ENCODE measurements at places on chromosomes 16 and 17. TPM values are rescaled to one million over a fixed set of nuclear protein-coding genes. Genes with fewer than 3 reads are reported as not detected.
A peak's percentile ranks its signal among the peaks of the same experiment; 100 is the strongest.

- no peak overlapping the region for H3K27ac ChIP-seq
- no peaks in the 10 kb centered on the region for H3K27me3 ChIP-seq
- peaks cover 5% of the 10 kb centered on the region for H3K4me1 ChIP-seq
- H3K36me3 ChIP-seq: peaks cover 26% of the 10 kb centered on the region
- no peak overlapping the region for H3K4me3 ChIP-seq
These were observed 4.4 kb downstream of the RECQL5 start for GRCh38 chr17:75662511-75662910.

DNA sequence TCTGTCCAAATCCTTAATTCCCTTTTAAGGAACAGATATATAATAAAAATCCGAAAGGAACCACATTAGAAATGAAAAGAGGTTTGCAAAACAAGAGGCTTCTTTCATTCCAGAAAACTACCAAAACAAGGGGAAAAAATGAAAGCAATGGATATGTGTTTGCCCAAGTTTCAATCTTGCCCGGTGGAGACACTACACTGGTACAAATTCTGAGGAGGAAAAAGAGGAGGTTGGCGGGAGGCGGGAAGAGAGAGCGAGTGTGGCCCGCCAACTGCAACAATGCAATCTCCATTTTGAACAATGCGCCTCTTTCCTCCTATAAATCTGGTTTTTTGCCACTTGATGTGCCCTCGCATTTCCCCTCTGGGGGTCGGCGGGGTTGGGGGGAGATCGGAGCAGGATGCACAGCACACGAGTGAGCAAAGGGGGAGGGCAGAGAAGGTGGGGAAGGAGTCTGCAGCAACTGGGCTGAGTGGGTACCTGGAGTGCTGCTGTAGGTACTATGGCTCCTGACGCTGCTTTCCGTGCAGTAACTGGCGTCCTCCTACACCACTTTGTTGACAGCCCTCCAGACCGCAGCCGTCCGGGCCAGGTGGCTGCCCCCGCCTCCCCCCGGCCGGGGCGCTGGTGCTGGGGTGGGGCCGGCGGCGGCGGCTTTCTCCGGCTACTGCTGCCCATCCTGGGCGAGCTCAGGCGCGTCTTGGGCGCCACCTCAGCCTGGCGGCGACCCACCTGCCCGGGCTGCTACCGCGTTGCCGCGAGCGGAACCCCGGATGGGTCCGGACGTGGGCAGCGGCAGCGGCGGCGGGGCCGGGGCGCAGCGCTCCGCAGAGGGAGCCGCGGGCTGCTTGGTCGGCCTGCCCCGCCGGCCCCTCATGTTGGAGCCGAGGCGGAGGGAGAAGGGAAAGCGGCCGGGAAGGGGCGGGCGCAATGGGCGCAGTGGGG is 93.8 kb upstream of the PLEKHM1 start:
- no peaks in the 10 kb centered on the region for H3K36me3 ChIP-seq
- H3K4me1 ChIP-seq: peaks cover 3% of the 10 kb centered on the region
- H3K4me3 ChIP-seq: peak overlapping the region; percentile 81
- H3K27me3 ChIP-seq: no peaks in the 10 kb centered on the region

DNA sequence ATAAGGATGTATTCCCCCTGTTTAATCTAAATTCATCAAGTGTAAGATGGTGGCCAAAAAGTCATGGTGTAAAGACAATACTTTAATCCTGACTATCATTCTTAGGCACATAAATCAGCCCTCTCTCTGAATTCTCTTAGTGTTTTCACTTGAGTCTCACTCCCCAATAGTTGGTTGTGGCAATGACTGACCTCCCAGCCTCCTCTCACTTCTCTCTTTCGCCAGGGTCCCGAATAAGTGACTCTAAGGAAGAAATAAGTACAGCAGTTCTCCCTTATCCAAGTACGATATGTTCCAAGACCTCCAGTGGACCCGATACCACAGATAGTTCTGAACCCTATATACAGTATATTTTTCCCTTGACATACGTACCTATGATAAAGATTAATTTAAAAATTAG is 335.3 kb downstream of the MAF start:
- H3K4me1 ChIP-seq: no peaks in the 10 kb centered on the region
- no peaks in the 10 kb centered on the region for H3K36me3 ChIP-seq
- H3K4me3 ChIP-seq: no peak overlapping the region
- H3K27ac ChIP-seq: no peak overlapping the region
- no peaks in the 10 kb centered on the region for H3K27me3 ChIP-seq
- no peak for DNase-seq

The HOXB6 gene
- 11.1 TPM for total RNA-seq

The CRHR1 gene
- not detected for total RNA-seq
